ENCODE measurements at places on chromosomes 4 and X. TPM values are rescaled to one million over a fixed set of nuclear protein-coding genes. Genes with fewer than 3 reads are reported as not detected.

PSAPL1 gene
- not detected for total RNA-seq

RNF150 gene
- 0.14 TPM for total RNA-seq

DNA sequence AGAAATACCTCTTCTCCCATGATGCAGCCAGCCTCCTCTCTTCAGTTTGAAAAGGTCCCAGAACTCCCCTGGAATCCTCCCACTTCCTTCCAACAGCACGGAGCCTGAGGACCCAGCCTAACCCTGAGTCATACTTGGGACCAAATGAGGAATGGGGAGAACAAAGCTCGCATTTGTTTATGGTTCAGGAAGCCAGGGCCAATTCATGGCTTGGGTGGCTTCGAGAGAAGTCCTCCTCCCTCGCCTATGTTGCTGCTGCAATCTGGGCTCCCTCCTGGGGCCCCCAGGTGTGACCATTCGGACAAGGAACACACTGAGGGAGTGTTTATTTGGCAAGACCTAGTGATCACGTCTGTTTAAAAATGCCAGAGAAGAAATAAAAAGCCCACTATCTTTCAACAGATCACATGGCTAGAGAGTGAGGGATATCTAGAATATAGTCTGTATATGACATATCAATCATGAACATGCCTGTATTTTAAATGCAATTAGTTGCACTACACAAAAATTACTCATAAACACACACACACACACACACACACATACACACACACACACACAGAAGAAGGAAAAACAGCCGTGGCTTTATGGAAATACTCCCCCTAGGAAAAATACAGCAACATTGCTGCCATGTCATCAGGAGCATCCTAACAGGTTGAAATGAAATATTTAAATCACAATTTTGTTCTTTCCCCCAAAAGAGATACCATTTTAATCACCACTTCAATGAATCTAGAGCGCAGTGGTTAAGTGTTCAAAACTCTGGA, 155.7 kb upstream of the MAP3K15 start:
- H3K27me3 ChIP-seq = no peaks in the 10 kb centered on the region
- no peak overlapping the region for H3K4me3 ChIP-seq
- no peak overlapping the region for H3K27ac ChIP-seq
- peaks cover 6% of the 10 kb centered on the region for H3K36me3 ChIP-seq
- no peak for DNase-seq

CSAG1 gene
- not detected for total RNA-seq

DNA sequence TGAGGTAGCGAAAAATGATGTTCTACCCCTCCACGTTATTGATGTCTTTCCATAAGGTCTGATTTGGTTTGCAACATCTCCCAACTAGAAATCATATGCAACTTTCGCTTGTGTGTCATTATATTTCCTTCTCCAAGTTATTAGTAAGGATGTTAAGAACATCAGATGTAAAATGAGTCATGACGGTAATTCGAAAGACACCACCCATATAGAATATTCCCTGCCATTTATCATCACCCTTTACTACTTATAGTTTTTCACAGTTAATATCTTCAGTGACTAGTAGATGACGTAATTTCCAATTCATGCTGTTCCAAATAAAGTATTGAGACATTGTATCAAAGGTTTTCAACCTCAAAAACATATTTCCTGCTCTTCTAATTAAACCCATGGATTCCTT, 146.7 kb upstream of the MAP3K15 start:
- H3K27me3 ChIP-seq = no peaks in the 10 kb centered on the region
- DNase-seq = no peak
- peaks cover 50% of the 10 kb centered on the region for H3K4me1 ChIP-seq
- peaks cover 7% of the 10 kb centered on the region for H3K36me3 ChIP-seq
- no peak overlapping the region for H3K4me3 ChIP-seq
- no peak overlapping the region for H3K27ac ChIP-seq

GRCh38 chr4:48470570-48470969, 12.6 kb upstream of the SLC10A4 start:
- no peaks in the 10 kb centered on the region for H3K4me1 ChIP-seq
- no peak overlapping the region for H3K27ac ChIP-seq
- peaks cover 6% of the 10 kb centered on the region for H3K27me3 ChIP-seq
- no peak overlapping the region for H3K4me3 ChIP-seq
- DNase-seq = no peak
